ENCODE measurements at places on chromosomes 7 and 10.
A peak's percentile ranks its signal among the peaks of the same experiment; 100 is the strongest.

DNA sequence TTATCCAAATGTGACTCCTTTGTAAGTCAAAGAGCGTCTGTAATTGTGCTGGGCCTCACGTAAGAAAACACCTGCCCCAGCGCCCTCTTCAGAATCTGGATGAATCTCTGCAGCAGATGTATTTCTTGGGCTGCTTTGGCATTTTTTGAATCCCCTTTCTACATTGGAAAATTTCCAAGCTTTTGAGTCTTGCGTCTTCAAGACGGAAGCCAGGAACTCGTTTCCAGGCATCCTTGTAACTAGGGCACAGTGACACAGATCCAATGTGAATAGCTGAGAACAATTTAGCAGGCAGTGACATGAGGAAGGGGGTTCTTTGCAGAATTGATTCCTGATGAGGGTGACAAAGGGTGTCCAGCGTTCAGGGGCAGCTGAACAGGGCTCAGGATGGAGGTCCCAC is 862.3 kb downstream of the TYW1 start:
- DNase-seq, result no peak
- no peaks in the 10 kb centered on the region for H3K36me3 ChIP-seq
- no peaks in the 10 kb centered on the region for H3K4me1 ChIP-seq

DNA sequence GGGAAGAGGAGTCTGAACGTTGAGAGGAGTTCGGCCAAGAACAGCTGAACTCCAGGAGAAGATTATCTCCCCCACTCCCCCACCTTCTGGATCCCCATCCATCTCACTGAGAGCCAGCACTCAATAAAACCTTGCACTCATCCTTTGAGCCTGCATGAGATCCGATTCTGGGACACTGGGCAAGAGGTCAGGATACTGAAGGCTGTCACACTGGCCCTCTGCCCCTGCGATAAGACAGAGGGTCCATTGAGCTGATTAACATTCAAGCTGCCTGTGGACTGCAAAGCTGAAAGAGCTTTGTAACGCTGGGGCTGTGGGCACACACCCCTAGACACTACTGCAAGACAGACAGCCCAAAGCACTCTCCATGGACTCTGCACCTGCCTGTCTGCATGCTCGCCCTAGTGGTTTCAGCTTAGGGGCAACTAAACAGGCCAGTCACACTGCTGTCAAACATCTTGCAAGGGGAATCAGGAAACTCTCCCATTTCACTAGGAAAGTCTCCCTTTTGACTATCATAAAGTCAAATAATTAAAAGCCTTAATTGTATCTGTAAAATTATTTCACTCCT is 42.3 kb upstream of the CNTNAP2 start:
- H3K27ac ChIP-seq, result no peak overlapping the region
- H3K36me3 ChIP-seq, result no peaks in the 10 kb centered on the region
- no peaks in the 10 kb centered on the region for H3K4me1 ChIP-seq
- DNase-seq, result no peak

DNA sequence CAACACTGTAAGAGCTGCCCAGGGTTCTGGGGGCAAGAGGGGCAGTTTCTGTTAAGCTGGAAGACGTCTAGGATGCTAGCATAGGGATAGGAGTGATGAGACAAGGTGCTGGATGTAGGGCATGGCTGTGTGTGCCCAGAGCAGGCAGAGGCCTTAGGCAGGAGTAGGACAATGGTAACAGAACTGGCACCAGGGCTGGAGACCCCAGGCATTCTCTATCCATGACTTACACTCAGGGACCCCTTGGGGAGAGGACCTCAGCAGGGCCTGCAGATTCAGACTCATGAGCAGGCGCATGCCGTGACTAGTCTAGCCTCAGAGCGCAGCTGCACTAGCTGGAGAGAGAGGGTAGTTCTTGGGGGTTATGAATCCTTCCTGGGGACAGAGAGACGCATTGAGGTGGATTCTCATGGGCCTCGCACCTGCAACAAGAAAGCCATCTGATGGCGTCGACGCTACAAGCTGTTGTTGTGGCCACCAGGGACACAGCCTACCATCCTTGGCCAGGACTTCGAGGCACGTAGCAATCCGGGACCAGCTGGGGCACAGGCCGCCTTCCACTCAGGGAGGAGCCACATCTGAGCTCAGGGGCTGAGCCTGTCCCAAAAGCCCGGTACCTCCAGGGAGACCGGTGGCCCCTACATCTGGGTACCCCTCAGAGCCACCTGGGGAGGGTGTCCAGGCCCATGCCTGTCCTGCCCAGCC is 474.1 kb downstream of the PTPRN2 start:
- no peak overlapping the region for H3K27ac ChIP-seq
- H3K27me3 ChIP-seq, result no peaks in the 10 kb centered on the region
- H3K4me3 ChIP-seq, result no peak overlapping the region
- no peaks in the 10 kb centered on the region for H3K4me1 ChIP-seq
- DNase-seq, result no peak

- peaks cover 2% of the 10 kb centered on the region for H3K27me3 ChIP-seq
- no peak for DNase-seq
- H3K36me3 ChIP-seq, result no peaks in the 10 kb centered on the region
- no peak overlapping the region for H3K4me3 ChIP-seq
- no peaks in the 10 kb centered on the region for H3K4me1 ChIP-seq
Observed at GRCh38 chr10:30000802-30001571, 58.4 kb downstream of the JCAD start.

- no peaks in the 10 kb centered on the region for H3K4me1 ChIP-seq
- DNase-seq, result no peak
- no peak overlapping the region for H3K4me3 ChIP-seq
- H3K27ac ChIP-seq, result no peak overlapping the region
Observed at GRCh38 chr10:77428691-77429395, 208.8 kb downstream of the KCNMA1 start.

GRCh38 chr7:45161842-45162241 is 4.3 kb downstream of the RAMP3 start:
- peaks cover 4% of the 10 kb centered on the region for H3K4me1 ChIP-seq

- H3K4me1 ChIP-seq, result no peaks in the 10 kb centered on the region
- H3K36me3 ChIP-seq, result no peaks in the 10 kb centered on the region
- no peak overlapping the region for H3K27ac ChIP-seq
- no peak for DNase-seq
- H3K27me3 ChIP-seq, result no peaks in the 10 kb centered on the region
Observed at GRCh38 chr10:129919358-129919757, 44.7 kb downstream of the EBF3 start.

GRCh38 chr10:637221-637620 is 52.2 kb downstream of the DIP2C start:
- H3K36me3 ChIP-seq, result no peaks in the 10 kb centered on the region
- no peak for DNase-seq
- H3K27ac ChIP-seq, result no peak overlapping the region
- no peak overlapping the region for H3K4me3 ChIP-seq
- H3K4me1 ChIP-seq, result no peaks in the 10 kb centered on the region

DNA sequence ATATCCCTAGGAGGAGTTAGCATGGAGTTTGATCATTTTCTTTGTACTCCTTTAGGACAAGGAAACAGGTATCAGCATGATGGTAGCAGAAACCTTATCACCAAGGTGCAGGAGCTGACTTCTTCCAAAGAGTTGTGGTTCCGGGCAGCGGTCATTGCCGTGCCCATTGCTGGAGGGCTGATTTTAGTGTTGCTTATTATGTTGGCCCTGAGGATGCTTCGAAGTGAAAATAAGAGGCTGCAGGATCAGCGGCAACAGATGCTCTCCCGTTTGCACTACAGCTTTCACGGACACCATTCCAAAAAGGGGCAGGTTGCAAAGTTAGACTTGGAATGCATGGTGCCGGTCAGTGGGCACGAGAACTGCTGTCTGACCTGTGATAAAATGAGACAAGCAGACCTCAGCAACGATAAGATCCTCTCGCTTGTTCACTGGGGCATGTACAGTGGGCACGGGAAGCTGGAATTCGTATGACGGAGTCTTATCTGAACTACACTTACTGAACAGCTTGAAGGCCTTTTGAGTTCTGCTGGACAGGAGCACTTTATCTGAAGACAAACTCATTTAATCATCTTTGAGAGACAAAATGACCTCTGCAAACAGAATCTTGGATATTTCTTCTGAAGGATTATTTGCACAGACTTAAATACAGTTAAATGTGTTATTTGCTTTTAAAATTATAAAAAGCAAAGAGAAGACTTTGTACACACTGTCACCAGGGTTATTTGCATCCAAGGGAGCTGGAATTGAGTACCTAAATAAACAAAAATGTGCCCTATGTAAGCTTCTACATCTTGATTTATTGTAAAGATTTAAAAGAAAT is 4.8 kb downstream of the BAMBI start:
- H3K4me1 ChIP-seq, result peaks cover 7% of the 10 kb centered on the region
- no peak for DNase-seq
- peaks cover 16% of the 10 kb centered on the region for H3K27me3 ChIP-seq
- H3K4me3 ChIP-seq, result no peak overlapping the region

- DNase-seq, result no peak
- H3K4me1 ChIP-seq, result no peaks in the 10 kb centered on the region
- no peak overlapping the region for H3K4me3 ChIP-seq
- no peak overlapping the region for H3K27ac ChIP-seq
- no peaks in the 10 kb centered on the region for H3K36me3 ChIP-seq
- H3K27me3 ChIP-seq, result peaks cover 2% of the 10 kb centered on the region
Observed at GRCh38 chr10:24552346-24553016, 171.2 kb downstream of the ARHGAP21 start.

DNA sequence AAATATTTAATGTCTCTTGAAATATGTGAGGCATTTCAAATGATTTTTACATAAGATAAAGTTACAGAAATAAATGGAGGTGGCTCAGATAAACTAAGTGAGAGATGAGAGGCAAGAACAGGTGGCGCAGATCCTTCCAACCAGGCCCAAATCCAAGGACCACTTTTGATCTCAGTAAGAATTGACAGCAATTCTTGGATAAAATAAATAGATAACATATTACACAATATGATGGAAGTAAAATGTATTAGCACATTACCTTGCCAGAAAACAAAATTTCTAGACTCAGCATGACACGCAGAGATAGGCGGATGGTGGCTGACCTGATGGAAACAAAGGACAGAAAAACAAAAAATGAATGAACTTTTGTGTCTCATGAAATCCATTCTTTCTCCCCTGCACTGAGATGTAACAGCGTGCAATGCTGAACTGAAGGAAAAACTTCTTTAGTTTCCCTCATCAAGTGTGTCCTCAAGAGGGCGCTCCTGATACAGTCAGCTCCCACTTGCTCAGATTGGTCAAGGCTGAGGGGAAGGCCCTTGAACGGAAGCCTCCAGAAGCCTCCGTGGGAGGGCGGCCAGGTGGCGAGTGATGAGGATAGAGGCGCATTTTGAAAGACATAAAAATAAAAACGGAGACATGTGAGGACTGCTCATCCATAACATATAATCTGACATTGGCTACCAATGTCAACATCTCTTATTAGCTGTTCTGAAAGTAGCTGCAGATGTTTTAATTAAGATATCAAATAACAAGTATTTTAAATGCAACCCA is 62.8 kb upstream of the GSDME start:
- peaks cover 28% of the 10 kb centered on the region for H3K4me1 ChIP-seq
- peak overlapping the region; percentile 90 for H3K27ac ChIP-seq
- H3K4me3 ChIP-seq, result peak overlapping the region; percentile 11
- H3K27me3 ChIP-seq, result no peaks in the 10 kb centered on the region

DNA sequence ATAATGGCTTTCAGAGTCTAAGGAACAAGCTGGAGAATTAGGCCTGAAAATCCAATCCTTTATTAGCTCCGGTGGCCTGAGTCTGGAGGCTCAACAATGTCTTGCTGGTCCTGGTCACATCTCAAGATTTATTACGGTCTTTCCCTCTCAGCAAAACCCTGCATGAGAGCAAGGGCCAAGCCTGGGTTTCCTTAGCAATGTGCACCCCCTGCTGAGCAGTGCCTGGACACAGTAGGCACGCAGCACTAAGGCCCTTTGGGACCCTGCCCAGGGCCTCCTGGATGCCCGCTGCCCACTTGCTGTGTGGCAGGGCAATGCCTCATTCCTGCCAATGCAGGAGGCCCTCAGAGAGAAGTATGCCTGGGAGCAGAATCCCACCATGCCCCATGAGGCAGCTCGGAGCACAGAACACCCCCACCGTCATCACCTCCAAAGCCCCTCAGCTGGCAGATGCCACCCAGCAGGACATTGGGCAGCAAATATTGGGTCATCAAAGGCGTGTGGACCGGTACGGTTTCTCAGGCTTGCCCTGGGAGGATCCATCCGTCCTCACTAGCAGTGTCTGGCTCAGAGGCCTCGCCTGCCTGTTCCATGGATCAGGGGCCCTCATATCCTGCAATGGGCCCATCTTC is 156.4 kb downstream of the OAT start:
- no peak for DNase-seq
- no peak overlapping the region for H3K27ac ChIP-seq
- H3K27me3 ChIP-seq, result no peaks in the 10 kb centered on the region

DNA sequence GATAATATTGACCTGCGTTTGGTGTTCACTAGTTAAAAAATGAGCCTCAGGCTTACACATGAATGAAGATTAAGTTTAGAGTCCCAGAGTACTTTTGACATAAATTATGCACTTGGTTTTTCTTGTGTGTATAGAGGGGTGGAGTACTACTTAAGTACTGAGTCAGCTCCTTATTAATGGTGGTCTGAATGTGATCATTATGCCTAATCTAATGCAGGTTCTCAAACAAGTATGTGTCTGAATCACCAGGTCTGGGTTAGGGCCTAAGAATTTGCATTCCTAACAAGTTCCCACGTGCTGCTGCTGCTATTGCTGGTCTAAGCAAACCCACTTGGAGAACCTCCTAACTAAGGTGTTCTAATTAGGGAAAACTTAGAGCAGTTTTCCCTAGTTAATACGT is 30.7 kb upstream of the STOX1 start:
- H3K27ac ChIP-seq, result no peak overlapping the region
- no peaks in the 10 kb centered on the region for H3K27me3 ChIP-seq
- H3K36me3 ChIP-seq, result peaks cover 20% of the 10 kb centered on the region
- no peaks in the 10 kb centered on the region for H3K4me1 ChIP-seq
- H3K4me3 ChIP-seq, result no peak overlapping the region
- no peak for DNase-seq

GRCh38 chr7:39453743-39454355 is 112.4 kb upstream of the YAE1 start:
- DNase-seq, result no peak
- H3K27me3 ChIP-seq, result no peaks in the 10 kb centered on the region
- no peaks in the 10 kb centered on the region for H3K36me3 ChIP-seq
- no peak overlapping the region for H3K4me3 ChIP-seq
- no peak overlapping the region for H3K27ac ChIP-seq
- no peaks in the 10 kb centered on the region for H3K4me1 ChIP-seq

- H3K27me3 ChIP-seq, result peaks cover 9% of the 10 kb centered on the region
- H3K36me3 ChIP-seq, result no peaks in the 10 kb centered on the region
- no peak overlapping the region for H3K4me3 ChIP-seq
- H3K27ac ChIP-seq, result no peak overlapping the region
Observed at GRCh38 chr7:55252386-55252785, 112.8 kb upstream of the LANCL2 start.
